ENCODE measurements at places on chromosomes 1 and 21.
A peak's percentile ranks its signal among the peaks of the same experiment; 100 is the strongest.

DNA sequence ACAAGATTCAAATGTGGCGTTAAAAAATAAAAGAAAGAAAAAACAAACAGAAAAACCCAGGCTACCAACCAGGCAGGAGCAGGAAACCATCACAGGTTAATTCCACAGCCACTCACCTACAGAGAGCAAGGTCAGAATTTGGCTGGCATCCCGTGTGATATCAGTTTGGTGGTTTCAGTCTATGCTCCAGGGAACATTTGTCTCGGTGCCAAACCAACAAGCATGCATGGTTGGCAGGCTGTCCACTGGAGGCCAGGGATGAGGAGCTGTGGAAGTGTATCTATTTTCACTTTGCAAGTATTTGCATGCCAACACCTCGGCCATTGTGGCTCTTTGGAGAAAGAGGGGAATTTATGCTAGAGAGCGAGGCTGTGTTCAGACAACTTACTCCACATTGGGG is 53.1 kb upstream of the PROX1 start:
- DNase-seq = peak; percentile 41

DNA sequence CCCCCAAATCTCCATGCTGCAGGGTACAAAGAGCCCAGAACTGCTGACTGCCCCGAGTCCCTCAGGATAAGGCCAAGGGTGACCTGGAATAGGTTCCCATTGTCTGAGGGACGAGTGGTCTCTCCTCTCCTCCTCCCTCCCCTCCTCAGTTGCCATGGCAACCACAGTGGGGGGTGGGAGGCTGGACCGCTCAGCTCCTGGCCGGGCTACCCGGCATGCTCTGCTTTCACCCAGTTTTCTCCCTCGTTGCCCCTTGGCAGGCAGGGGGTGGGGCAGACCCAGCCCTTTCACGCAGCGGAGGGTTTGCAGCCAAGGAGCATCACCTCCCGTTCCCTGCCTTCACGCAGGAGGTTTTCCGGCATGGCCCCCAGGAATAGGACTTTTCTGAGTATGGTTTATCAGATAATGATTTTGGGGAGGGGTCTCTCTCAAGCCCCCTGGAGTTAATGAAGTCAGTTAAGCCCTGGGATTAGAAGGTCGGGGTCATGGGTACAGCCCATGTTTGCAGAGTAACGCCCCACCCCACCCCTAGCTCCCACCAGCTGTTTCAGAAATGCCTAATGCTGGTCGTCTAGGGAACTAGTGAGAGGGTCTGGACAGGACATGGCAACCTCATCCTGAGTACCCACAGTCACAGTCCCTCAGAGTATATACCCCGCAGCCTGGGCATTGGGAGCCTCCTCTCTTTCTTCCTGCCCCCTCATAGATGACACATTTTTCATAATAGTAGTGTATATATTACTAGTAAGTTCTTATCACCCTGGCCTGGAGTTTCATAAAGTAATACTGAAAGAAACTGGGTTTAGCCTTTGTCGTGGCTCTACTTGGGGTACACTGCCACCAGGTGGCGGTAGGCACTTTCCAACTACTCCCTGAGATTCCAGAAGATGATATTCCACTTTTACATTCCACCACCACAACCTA is 20.7 kb downstream of the C1QB start:
- peak; percentile 15 for DNase-seq

DNA sequence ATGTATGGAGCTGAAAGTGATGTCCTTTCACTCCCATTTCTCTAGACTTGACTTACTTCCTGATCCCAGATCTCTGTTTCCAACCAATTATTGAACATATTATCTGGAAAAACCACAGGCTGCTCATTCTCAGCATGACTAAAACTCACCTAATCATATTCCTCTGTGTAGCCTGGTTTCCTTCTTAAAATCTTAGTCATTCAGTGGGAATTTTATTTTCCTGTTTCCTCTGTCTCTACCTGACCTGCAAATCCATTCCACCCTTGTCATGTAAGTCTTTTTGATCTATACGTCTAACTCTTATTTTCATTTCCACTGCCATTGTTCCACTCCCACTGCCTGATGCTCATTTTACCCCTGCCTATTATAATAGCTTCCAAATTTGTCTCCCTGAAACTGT is 67.9 kb upstream of the APOBEC4 start:
- DNase-seq = no peak

DNA sequence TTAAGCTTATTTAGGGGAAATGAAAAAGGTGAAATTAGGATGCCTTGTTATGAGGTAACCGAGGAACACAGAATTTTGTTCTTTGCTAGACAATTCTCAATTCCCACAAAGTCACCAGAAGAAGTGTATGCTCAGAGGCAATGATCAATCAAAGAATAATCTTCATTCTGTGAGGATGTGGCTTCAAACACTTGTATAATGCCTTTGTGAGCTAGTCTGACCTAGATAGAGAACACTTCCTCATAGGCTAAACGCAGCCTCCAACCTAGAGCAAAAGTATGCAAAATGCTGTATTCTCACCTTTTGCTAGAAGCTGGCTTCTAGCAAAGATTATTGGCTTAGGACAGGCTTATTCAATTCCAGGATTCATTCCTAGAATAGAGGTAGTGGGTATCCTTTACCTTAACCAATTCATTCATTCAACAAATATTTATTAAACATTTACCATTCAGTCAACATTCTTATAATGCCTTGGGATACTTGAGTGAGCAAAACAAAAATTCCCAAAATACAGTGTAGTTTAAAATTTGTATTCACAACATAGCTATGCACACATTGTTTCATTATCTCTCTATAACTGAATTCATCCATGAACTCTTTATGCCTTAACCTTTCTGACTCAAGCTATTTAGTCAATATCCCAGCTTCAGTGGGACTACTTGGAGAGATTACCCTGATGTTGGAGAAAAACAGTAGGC is 530.2 kb downstream of the PTPRC start:
- DNase-seq = no peak

GRCh38 chr1:210397681-210398080 is 69.0 kb downstream of the HHAT start:
- no peak for DNase-seq

GRCh38 chr1:212635141-212635631 is 26.6 kb downstream of the ATF3 start:
- DNase-seq = no peak

All from NCI-H446 treated with DMSO at 0.1 percent for 48 hours (cell line).